ENCODE measurements at places on chromosomes 1 and 21. TPM values are rescaled to one million over a fixed set of nuclear protein-coding genes. Genes with fewer than 3 reads are reported as not detected.

Gene PLXNA2
- total RNA-seq = 185 TPM

Gene RNU1-1
- under 0.01 TPM for total RNA-seq

DNA sequence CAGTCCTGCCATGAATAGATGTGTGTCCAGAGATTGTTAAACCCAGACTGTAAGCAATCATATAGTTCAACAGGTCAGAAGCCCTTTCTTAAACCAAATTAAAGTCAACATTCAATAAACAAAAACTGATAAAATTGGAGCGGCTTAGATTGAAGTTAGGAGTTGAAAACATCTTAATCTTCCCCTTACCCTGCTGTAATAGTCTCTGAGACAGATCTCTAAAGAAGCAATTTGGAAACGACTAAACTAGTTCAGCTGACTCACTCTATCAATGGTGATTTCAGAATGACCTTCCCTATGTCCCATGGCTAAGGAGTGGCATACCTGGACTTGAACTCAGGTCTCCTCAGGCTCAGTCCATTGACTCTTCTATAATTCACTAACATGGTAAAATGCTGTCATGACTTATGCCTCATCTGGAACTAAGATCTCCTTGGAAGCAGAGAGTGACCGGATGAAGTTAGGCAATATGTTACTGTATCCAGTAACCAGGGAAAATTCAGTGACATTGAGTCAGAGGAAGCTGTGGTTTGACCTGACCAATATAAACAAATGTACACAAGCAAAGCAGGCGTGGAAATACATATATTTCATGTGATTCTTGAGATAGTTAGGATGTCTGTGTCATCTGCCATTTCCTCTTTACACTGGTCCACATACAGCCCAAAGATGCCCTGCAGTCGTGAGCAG is 30.1 kb downstream of the SGIP1 start:
- no peak for DNase-seq

DNA sequence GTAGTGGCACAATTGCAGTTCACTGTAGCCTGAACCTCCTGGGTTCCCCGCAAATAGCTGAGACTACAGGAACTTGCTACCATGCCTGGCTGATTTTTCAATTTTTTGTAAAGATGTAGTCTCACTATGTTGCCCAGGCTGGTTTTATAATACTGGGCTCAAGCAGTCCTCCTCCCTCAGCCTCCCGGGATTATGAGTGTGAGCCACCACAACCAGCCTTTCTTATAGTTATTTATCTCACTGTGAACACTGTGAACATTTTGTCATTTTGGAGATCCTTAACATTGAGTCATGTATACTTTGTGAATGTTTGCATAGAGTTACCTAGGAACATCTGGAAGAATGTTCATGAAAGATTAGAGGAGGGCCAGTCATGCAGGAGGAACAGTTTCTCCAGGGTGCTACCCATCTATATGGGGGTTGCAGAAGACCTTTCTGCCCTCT is 127.1 kb upstream of the CACYBP start:
- no peak for DNase-seq

Gene CYP4A22
- not detected for total RNA-seq
